ENCODE measurements at places on chromosomes 5 and 9.

- DNase-seq = no peak
Observed at GRCh38 chr5:37921452-37921851, 81.6 kb upstream of the GDNF start.

- DNase-seq = no peak
Observed at GRCh38 chr5:34524123-34524522, 132.0 kb upstream of the RAI14 start.

GRCh38 chr9:129781131-129781530 lies 21.9 kb upstream of the TOR1B start:
- no peak for DNase-seq

DNA sequence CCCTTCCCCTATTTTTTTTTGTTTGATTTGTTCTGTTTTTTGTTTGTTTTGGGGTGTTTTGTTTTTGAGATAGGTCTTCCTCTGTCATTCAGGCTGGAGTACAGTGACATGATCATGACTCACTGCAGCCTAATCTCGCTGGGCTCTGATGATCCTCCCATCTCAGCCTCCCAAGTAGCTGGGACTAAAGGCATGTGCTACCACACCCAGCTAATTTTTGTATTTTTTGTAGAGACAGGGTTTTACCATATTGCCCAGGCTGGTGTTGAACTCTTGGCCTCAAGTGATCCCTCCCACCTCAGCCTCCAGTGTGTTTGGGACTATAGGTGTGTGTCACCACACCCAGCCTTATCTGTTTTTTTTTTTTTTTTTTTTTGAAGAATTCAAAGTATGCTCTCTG lies 605.4 kb downstream of the DNAH5 start:
- DNase-seq = no peak

DNA sequence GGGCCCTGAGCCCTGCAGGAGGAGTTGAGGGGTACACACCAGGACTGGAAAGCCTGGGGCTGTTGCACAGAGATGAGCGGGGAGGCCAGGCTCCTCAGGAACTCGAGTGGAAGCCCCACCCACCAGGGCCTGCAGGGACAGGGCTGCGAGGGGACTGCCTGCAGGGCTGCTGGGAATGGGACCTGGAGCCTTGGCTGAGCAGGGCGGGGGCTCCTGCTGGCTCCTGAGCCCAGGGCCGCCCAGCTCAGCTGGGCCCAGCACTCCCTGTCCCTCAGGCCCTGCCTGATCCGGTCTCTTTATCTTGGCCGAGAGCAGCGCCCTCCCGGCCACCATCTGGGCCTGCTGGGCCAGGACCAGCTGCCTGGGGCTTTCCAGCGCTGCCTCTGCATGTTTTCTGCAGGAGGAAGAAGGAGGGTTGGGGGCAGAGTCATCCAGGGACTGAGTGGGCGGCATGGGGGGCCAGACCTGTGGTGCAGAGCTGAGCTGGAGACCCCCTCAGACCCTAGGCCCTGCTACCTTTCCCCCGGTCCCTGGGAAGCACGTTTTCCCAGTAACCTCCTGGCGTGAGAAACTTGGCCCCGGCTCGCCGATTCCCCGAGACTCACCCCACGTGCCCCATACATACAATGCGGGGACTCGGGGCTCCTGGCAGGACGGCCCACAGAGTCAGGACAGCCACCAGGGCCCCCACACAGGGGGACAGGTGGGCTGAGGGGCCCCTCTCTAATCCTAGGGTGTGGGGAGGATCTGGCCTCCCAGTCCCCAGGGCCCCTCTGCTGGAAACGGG lies 9.4 kb downstream of the LCN12 start:
- no peak for DNase-seq

GRCh38 chr5:372996-373709 lies 51.6 kb downstream of the AHRR start:
- DNase-seq = no peak

GRCh38 chr5:87788416-87788815 lies 375.7 kb upstream of the CCNH start:
- DNase-seq = no peak

DNA sequence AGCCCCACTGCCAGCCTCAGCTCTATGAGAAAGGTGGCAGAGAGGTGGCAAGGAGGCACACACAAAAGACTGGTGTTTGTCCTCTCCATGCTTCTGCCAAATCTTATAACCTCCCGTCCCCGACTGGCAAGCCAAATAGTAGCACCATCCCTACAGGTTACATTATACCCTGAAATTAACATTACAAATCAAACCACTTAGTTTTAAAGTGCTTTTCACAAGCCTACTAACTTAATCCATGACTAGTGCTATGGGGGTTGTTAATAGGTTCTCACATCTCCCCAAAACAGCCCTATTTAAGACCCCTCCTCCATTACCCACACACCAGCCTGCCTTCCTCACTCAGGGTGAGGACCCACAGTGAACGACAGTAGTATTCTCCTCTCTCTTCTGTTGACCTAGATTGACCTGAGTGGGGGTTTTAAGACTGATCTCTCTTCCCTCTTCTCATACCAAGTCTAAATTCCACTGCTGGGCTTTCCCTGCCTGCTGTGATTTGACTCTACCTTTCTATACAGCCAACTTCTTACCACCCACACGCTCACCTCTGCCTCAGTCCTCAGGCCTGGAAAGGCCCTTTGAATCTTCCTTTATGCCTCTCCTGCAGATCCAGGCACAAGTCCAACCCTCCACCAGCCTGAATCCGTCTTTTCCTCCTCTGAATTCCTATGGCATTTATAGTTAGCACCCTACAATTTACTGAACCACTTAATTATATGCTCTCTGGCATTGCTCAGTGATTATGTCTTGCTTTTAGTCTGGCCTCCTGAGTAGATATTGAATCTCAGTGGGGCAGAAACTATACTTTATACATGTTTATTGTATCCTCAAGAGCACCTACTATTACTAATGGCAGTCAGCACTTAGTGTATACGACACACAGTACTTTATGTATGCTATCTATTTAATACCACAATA lies 116.1 kb downstream of the TMEM174 start:
- no peak for DNase-seq

All from effector CD8-positive, alpha-beta T cell (primary cell).